Fibroblast of skin of left quadriceps (primary cell): ENCODE measurements at places on chromosomes 6 and 20.
A peak's percentile ranks its signal among the peaks of the same experiment; 100 is the strongest.

GRCh38 chr6:163872335-163872734 is 457.8 kb downstream of the QKI start:
- DNase-seq = peak; percentile 85

- peak; percentile 66 for DNase-seq
Measured at GRCh38 chr6:16273256-16273655, 34.9 kb downstream of the GMPR start.

GRCh38 chr6:87656857-87657256 is 45.2 kb downstream of the AKIRIN2 start:
- no peak for DNase-seq

DNA sequence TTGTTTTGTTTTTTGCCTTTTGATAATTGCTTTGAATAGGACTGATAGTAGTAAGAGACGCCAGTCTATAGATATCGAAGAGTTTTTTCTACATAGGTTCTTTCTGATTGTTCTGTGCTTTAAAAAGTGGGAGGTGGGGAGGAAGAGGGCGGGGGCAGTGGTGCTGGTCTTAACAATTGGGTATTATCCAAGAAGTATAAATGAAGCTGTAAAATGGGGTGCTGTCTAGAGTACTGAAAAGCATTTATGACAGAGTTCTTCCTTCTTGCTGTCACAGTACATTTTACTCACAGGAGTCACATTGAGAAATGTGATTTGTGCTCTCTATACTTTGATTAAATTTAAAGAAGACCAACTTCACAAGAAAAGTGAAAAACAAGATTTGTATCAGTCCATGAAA is 41.0 kb downstream of the MAPK14 start:
- no peak for DNase-seq

GRCh38 chr6:11467364-11467763 is 70.2 kb upstream of the TMEM170B start:
- no peak for DNase-seq

GRCh38 chr6:56938649-56939191 is 16.2 kb upstream of the BEND6 start:
- peak; percentile 94 for DNase-seq

DNA sequence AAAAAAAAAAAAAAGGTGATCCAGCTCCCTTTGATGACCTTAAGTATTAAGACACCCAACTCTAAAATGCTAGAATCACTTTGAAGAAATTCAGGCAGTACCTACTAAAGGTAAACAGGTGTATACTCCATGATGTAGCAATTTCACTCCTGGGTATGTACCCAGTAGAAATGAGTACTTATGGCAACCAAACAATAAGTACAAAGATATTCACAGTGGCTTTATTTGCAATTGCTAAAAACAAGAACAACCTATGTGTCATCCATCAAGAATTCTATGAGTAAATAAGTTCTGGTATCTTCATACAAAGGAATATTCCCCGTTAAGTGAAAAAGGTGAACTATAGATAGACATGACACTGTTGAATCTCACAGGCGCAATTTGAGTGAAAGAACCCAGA is 29.4 kb downstream of the MDGA1 start:
- DNase-seq = no peak

GRCh38 chr6:18388271-18388670 is 1.1 kb downstream of the RNF144B start:
- no peak for DNase-seq

DNA sequence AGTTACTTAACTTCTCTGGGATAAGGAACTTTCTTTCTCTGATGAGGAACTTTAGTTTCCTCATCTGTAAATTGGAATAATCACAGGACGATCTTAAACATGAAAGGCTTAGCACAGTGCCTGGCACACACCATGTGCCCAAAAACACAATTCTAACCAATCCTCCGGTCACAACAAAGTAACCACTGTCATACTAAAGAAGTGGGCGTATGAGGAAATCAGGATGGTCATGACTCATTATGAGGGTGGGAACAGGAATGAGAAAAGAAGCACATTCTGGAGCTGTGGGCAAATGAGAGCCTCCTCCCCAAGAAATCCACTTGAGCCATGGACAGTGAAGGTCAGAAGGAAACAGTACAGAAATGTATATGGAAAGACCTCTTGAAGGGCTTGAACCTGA is 82.9 kb downstream of the LRFN2 start:
- DNase-seq = no peak

DNA sequence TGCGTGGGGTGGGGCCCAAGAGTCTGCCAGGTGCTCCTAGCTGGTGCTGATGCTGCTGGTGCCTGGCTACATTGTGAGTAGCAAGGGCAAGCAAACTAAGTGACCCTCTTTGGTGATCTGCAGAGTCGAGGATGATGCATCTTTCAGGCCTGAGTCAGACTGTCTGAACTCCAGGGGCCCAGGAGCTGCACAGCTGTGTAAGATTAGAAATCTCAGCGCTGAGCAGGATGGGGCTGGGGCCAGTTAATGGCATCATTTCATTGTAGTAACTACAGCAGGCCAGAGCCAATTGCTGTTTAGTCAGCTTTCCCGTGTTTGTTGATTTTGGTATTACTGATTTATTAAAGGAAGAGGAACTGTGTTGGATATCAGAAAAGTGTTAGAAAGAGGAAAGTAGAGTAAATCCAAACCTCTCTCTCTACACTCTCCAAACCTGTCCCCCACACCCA is 365.2 kb downstream of the PAX1 start:
- DNase-seq = peak; percentile 71

DNA sequence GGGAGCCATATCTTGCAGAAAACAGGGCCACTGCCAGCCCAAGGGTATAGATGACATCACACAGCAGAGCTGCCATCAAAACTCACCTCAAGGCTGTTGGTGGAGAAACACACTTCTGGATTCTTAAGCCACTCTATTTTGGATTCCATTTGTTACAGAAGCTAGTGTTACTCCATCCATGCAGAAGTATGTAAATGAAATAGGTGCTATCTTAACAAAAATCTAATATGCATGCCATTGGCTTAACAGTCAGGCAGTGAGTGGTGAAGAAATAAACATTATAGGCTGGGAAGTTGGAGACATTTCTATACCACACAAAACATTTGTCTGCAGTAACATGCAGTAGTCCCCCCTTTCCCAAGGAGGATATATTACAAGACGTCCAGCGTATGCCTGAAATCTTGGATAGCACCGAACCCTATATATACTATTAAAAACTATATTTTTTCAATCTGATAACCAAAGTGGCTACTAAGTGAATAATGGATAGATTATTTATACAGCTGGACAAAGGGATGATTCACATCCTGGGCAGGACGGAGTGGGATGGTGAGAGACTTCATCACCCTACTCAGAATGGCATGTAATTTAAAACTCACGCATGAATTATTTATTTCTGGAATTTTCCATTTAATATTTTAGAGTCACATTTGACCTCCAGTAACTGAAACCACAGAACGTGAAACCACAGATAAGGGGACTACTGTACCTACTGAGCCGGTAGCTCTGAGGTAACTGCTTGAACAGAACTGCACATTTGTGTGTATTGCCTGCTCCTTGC is 160.0 kb upstream of the PLN start:
- DNase-seq = peak; percentile 67

- DNase-seq = no peak
Measured at GRCh38 chr6:119333707-119334295, 15.8 kb downstream of the MAN1A1 start.

GRCh38 chr6:133630651-133631050 is 258.3 kb upstream of the TCF21 start:
- DNase-seq = no peak

DNA sequence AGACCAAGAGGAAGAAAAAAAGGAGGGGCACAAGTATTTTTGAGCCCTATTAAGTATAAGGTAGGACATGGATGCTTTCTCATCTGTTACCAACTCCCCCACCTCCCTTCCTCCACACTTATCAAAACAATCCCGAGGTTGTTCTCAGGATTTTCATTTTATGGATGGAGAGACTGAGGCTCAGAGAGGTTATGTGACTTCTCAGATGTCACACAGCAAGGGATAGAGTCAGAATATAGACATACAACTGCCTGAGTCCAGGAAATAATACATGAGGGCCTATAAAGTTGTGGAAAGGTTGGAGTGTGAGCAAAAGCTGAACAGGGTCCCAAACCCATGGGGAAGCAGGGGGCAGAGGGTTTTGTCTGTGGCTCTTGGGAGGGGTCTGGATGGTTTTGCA is 19.3 kb downstream of the KCNK17 start:
- DNase-seq = no peak

DNA sequence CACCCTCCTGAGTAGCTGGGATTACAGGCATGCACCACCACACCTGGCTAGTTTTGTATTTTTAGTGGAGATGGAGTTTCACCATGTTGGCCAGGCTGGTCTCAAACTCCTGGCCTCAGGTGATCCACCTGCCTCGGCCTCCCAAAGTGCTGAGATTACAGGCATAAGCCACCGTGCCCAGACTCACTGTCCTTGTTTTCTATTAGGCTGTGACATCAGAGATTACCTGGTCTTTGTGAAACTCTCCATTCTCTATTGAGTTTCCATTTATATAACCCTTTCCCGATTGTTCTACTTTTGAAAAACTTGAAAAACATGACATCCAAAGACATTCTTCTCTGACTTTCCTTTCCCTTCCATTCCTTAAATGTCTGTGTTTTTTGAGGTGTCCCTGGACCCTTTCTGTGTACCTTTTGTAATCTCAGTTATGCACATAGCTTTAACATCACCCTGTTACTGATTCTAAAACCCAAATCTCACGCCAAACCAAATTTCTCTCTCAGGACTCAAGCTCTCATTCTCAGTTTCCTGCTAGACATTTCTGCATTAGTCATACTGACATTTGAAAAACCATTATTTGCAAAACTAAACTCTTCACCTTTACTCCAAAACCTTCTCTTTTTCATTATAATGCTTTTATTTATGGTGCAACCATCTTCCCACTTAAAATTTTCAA is 137.0 kb downstream of the KHDC1L start:
- no peak for DNase-seq

- DNase-seq = no peak
Measured at GRCh38 chr6:5701174-5701573, 305.6 kb downstream of the NRN1 start.

DNA sequence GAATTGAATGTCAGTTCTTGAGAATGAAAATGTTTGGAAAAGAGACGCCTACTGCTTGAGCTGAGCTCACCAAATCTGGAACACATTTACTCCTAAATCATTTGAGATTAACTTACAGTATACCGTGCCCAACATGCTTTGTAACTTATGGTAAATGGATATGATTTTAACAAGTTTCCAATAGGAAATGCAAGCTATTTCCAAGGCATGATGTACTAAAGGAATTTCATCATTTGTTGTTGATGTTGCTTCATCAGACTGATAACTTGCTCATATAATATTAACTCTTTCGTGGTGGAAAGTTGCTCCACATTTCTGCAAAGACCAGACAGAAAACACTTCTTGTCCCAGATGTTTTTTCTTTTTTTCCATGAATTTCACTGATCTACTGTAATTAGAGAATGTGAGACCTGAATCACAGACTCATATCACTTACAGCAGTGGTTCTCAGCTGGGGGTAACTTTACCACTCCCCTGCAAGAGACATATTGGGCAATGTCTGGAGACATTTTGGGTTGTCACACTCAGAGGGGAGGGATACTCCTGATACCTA is 116.6 kb upstream of the TRAF3IP2 start:
- peak; percentile 91 for DNase-seq

DNA sequence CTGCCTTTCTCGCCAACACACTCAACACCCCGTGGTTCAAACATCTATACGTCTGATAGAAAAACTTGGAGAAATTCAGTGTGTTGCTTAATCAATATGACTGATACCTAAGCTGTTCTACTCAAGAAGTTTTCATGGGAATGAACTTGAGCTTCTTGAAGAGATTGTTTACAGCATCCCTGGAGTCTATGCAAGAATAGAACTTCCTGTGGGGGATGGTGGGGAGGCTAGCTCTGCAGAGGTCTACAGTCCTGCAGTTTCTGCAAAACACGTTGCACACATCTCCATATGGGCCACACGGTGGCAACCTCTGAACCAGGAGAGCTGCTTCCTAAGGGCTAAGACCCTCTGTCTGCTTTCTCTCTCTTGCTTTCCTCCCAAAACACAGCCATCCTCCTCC is 32.7 kb upstream of the FANCE start:
- peak; percentile 65 for DNase-seq

DNA sequence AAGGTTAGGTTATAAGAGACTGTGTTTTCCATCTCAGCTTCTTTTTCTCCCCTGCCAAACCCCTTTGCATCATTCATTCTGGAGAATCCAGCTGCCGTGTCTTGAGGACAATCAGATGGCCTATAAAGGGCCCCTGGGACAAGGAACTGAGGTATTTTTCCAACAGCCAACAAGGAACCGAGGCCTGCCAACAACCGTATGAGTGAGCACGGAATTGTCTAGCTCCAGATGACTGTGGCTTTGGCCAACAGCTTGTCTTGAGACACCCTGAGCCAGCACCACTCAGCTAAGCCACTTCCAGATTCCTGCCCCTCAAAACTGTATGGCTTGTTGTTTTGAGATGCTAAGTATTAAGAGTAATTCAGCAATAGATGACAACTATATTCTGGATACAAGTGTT is 433.7 kb upstream of the HSF2 start:
- no peak for DNase-seq

- DNase-seq = no peak
Measured at GRCh38 chr6:20916086-20916485, 381.8 kb downstream of the CDKAL1 start.
